ENCODE measurements at places on chromosomes 6 and 20.
A peak's percentile ranks its signal among the peaks of the same experiment; 100 is the strongest.

- H3K4me3 ChIP-seq: peak overlapping the region; percentile 42
- H3K36me3 ChIP-seq: no peaks in the 10 kb centered on the region
- peaks cover 6% of the 10 kb centered on the region for H3K4me1 ChIP-seq
- H3K27me3 ChIP-seq: no peaks in the 10 kb centered on the region
- no peak for DNase-seq
Observed at GRCh38 chr6:29791786-29792122, 35.9 kb upstream of the HLA-G start.

- no peaks in the 10 kb centered on the region for H3K36me3 ChIP-seq
- no peak overlapping the region for H3K27ac ChIP-seq
- H3K4me3 ChIP-seq: no peak overlapping the region
- no peaks in the 10 kb centered on the region for H3K27me3 ChIP-seq
- no peaks in the 10 kb centered on the region for H3K4me1 ChIP-seq
Observed at GRCh38 chr6:142331601-142332000, 29.8 kb downstream of the ADGRG6 start.

DNA sequence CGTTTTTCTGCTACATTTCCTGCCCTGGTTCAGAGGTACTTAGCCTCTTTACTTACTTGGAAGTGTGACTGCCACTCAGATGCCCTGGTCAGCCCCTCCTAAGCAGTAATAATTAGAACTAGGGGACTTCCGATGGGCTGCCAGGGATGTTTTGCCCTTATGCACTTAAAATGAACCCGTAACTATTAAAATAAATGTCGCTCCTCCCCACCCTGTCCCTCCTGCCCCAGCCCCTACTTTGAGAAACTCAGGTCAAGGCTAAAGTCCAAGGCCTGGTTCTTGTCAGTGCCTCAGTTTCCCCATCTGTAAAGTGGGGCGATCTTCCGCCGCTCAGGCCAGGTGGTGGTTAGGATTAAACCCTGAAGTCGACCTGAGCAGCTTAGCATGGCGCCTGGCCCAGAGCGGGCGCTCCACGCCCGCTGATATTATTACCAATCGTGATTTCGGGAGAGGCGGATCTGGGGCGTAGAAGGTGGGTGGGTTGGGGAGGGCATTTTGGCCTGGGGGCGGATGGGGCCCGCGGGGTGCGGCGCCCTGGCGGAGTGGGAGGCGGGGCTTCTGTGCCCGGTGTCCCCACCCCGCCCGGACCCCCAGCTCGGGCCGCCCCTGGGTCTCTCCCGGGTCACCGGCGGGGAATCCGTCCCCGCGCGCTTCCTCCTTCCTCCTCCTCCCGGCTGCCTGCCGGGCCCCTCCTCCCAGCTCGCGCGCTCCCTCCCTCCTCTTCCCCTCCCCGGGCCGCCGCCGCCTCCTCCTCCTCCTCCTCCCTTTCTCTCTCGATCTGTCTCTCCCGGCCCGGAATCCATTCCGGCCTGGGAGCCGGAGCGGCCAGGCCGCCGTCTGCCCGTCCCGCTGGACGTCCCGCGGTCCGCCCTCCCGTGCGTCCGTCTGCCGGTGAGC is at the start of gene SRC:
SRC (plus strand) TSS at position 802 of the 897 bp plus-strand sequence. CDS start 38,014 bp downstream, outside the sequence.
- H3K27me3 ChIP-seq: no peaks in the 10 kb centered on the region
- peaks cover 3% of the 10 kb centered on the region for H3K4me1 ChIP-seq
- peak; percentile 85 for DNase-seq
- H3K36me3 ChIP-seq: no peaks in the 10 kb centered on the region
- H3K27ac ChIP-seq: peak within 1 kb of the TSS; percentile 76
- H3K4me3 ChIP-seq: peak within 1 kb of the TSS; percentile 67

GRCh38 chr20:53888951-53889350 is 181.4 kb downstream of the BCAS1 start:
- DNase-seq: no peak
- H3K27me3 ChIP-seq: no peaks in the 10 kb centered on the region
- no peak overlapping the region for H3K27ac ChIP-seq
- no peaks in the 10 kb centered on the region for H3K36me3 ChIP-seq

DNA sequence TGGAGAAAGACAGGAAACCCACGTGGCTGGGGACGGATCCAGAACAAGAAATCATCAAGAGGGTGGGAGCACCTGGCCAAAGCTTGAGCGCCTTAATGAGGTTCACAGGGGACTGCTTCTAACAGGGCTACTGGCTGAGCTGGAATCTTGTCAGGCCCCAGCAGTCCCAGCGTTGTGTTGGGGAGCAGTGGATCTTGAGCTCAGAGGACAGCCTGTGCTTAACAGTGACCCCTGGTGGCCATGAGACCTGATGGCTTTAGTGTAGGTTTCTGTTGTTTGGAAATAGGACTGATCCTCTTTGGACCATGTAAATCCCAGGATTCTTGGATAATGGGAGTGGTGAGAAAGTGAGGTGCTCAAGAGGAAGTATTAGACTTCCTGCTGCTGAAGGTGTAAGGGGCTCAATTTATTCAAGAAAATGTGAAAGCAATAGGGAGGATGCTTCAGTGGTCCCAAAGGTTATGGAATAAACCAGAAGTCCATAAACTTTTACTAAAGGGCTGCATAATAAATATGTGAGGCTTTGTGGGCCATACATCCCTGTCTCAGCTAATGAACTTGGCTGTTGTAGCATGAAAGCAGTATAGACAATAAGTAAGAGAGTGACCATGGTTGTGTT is 216.2 kb downstream of the NFATC2 start:
- H3K4me3 ChIP-seq: no peak overlapping the region
- H3K4me1 ChIP-seq: no peaks in the 10 kb centered on the region
- H3K27ac ChIP-seq: no peak overlapping the region
- no peaks in the 10 kb centered on the region for H3K36me3 ChIP-seq

DNA sequence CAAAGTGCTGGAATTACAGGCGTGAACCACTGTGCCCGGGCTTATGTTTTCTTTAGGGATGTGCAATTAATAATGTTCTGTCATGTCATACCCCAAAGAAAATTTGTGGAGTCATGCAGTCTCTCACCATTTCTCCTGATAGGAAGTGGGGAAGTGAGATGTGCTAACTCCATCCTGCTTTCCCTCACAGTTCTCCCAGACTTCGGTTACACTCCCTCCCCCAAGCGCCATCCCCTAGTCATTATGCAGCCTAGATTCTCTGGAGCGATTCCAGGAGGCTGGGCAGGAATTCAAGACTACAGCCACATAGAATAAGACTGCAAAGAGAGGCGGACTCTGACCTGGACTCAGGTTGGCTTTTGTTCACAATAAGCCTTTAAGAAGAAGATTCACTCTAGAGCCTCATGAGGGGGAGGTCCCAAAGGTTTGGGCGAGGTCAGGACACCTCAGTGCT is 271.4 kb downstream of the ALDH8A1 start:
- H3K27me3 ChIP-seq: no peaks in the 10 kb centered on the region
- no peak overlapping the region for H3K4me3 ChIP-seq
- DNase-seq: peak; percentile 64
- no peaks in the 10 kb centered on the region for H3K36me3 ChIP-seq
- no peak overlapping the region for H3K27ac ChIP-seq

GRCh38 chr6:35312807-35313206 is 15.2 kb downstream of the DEF6 start:
- no peaks in the 10 kb centered on the region for H3K36me3 ChIP-seq
- DNase-seq: no peak
- H3K27me3 ChIP-seq: no peaks in the 10 kb centered on the region
- H3K27ac ChIP-seq: no peak overlapping the region

DNA sequence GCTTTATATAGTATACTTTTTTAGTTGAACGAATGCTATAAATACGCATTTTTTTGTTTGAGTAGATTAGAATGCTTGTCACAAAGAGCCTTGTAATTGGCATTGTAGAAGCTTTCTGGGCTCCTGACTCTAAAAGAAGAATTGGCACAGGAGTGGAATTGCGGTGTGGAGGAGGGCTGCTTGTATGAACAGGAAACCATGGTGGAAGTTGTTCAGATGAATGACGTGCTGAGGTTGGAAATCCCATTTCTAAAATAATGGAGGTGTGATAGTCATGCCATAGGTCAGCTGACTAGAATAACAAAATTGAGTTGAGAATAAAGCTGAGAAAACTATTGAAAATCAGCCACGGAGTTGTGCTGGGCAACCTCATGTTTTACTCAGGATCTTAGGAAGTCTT is 174.9 kb downstream of the QKI start:
- H3K4me1 ChIP-seq: peaks cover 28% of the 10 kb centered on the region
- H3K4me3 ChIP-seq: no peak overlapping the region
- no peaks in the 10 kb centered on the region for H3K36me3 ChIP-seq
- no peaks in the 10 kb centered on the region for H3K27me3 ChIP-seq

GRCh38 chr6:137266309-137266586 is 47.1 kb upstream of the IFNGR1 start:
- H3K4me1 ChIP-seq: no peaks in the 10 kb centered on the region
- H3K36me3 ChIP-seq: no peaks in the 10 kb centered on the region
- H3K4me3 ChIP-seq: no peak overlapping the region
- no peak overlapping the region for H3K27ac ChIP-seq
- H3K27me3 ChIP-seq: no peaks in the 10 kb centered on the region

- H3K36me3 ChIP-seq: no peaks in the 10 kb centered on the region
- H3K4me3 ChIP-seq: no peak overlapping the region
- H3K27ac ChIP-seq: no peak overlapping the region
Observed at GRCh38 chr6:130620338-130620781, 206.8 kb upstream of the SMLR1 start.

DNA sequence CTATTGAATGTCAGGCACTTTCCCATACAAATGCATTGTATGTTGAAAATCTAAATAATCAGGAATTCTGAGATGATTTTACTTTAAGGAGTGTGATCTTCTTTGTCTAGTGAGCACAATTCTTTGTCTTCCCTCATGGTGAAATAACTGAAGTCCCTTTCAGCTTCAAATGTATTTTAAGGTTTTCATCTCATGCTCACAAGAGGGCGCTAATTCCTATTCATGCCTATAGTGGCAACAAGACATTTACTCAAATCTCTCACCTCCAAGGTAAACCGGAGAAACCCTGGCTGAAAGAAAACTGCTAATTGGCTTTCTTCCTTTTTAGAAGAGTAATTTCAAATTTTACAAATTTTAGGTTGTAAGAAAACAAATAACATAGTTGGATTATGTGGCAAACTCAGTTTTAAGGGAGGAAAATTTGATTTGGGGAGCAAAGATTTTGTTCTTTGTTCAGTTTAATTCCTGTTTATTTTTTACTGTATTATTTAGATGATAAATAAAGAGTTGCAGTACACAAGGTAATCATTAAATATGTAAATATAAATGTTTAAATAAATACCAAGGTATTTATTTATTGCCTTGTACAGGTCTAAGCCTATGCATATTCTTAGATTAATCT is 69.1 kb downstream of the SLC35F1 start:
- no peak for DNase-seq
- no peaks in the 10 kb centered on the region for H3K27me3 ChIP-seq
- no peaks in the 10 kb centered on the region for H3K4me1 ChIP-seq
- no peak overlapping the region for H3K4me3 ChIP-seq
- H3K27ac ChIP-seq: no peak overlapping the region

GRCh38 chr20:45206725-45207124 is at the start of gene SEMG1:
SEMG1 (plus strand) TSS chr20:45207033; CDS start chr20:45207054, 21 bp downstream.
- H3K27me3 ChIP-seq: no peaks in the 10 kb centered on the region
- no peak within 1 kb of the TSS for H3K27ac ChIP-seq
- H3K4me3 ChIP-seq: no peak within 1 kb of the TSS
- DNase-seq: no peak
- H3K36me3 ChIP-seq: no peaks in the 10 kb centered on the region
- H3K4me1 ChIP-seq: no peaks in the 10 kb centered on the region

DNA sequence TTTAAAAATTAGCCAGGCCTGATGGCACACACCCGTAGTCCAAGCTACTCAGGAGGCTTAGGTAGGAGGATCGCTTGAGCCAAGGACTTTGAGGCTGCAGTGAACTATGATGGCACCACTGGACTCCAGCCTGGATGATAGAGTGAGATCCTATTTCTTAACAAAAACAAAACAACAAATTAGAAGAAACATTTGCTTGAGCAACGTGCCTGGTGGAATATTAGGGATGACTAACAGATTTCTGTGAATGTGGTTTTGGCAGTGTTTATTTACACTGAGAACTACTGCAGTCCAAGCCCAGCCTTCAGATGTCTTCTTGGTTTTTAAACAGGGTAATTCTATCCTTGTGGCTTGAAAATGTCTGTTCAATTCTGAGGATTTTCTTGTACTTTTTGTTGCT is 9.2 kb downstream of the PPP1R3G start:
- H3K4me3 ChIP-seq: no peak overlapping the region
- H3K4me1 ChIP-seq: peaks cover 4% of the 10 kb centered on the region
- H3K36me3 ChIP-seq: no peaks in the 10 kb centered on the region
- H3K27ac ChIP-seq: no peak overlapping the region

GRCh38 chr20:33822423-33822822 is 11.3 kb downstream of the CHMP4B start:
- DNase-seq: peak; percentile 38
- H3K27me3 ChIP-seq: no peaks in the 10 kb centered on the region
- H3K36me3 ChIP-seq: no peaks in the 10 kb centered on the region
- H3K4me3 ChIP-seq: no peak overlapping the region
- peaks cover 69% of the 10 kb centered on the region for H3K4me1 ChIP-seq

- no peak overlapping the region for H3K4me3 ChIP-seq
- no peaks in the 10 kb centered on the region for H3K36me3 ChIP-seq
- H3K4me1 ChIP-seq: peaks cover 58% of the 10 kb centered on the region
- no peak overlapping the region for H3K27ac ChIP-seq
- H3K27me3 ChIP-seq: no peaks in the 10 kb centered on the region
Observed at GRCh38 chr6:15297895-15298590, 52.2 kb downstream of the JARID2 start.

DNA sequence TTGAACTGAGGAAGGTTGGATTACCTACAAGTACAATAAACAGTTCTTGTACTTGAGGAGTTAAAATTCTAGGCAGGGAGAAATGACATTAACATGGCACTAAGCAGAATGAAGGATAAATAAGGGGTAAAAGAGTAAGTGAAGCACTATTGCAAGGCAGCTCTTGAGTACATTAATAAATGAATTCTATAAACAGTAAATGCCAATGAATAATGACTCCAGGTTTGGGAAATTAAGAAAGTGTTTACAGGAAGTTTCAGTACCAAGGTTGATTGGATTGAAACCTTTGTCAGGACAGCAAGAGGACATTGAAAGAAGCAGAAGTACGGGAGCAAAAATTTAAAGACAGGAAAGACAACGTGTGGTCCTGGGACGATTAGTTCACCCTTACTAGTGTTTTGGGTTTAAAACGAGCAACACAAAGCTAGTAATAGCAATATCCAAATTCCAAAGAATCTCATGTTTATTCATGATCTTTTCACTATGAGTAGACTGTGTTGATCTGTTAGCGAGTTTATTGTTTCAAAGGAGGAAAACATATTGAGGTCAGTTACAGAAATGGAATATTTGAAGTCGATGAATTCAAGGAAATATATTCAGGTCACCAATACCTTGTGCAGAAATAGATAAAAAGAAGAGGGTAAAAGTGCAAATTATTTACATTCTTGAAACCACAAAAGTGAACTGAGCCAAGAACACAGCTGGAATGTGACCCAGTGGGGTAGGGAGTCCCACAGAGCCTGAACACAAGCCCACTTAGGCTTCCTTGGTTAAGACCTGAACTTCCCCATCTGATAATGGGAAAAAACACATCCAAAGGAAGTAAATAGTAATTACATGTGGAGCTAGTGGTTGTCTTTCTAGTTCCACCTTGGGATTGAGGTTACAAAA is 80.8 kb downstream of the MKKS start:
- no peaks in the 10 kb centered on the region for H3K27me3 ChIP-seq
- no peak overlapping the region for H3K4me3 ChIP-seq
- H3K36me3 ChIP-seq: no peaks in the 10 kb centered on the region
